ENCODE measurements at places on chromosomes 4 and X.

GRCh38 chr4:187302457-187303150 is 578.9 kb upstream of the FAT1 start:
- H3K4me1 ChIP-seq, result no peaks in the 10 kb centered on the region
- no peak overlapping the region for H3K27ac ChIP-seq
- no peaks in the 10 kb centered on the region for H3K27me3 ChIP-seq
- no peaks in the 10 kb centered on the region for H3K36me3 ChIP-seq

DNA sequence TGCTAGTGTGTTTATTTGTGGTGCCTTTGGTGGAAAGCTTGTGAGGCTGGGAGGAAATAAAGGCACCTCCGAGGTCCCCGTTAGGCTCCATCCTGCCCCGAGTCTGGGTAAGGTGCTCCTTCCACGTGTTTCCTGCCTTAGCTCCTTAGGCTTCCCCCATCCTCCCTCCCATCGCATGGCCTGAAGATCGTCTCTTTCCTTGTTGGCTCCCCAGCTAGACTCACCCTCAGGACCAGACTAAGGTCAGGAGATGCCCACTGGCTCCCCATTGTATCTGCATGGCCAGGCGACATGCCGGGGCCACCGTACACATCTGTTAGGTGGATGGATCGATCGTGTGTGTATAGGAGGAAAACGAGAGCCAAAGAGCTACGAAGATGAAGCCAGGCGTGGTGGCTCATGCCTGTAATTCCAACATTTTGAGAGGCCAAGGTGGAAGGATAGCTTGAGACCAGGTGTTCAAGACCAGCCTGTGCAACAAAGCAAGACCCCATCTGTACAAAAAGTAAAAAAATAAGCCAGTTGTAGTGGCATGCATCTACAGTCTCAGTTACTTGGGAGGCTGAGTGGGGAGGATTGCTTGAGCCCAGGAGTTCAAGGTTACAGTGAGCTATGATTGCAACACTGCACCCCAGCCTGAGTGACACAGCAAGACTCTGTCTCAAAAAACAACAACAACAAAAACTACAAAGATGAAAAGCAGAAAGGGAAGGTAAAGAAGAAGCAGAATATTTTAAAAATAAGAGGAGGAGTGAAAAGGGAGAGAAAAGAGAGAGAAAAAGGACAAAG is 53.7 kb downstream of the SEPSECS start:
- peaks cover 11% of the 10 kb centered on the region for H3K27me3 ChIP-seq
- no peaks in the 10 kb centered on the region for H3K36me3 ChIP-seq
- no peak overlapping the region for H3K27ac ChIP-seq
- no peak overlapping the region for H3K4me3 ChIP-seq
- no peak for DNase-seq
- no peaks in the 10 kb centered on the region for H3K4me1 ChIP-seq

DNA sequence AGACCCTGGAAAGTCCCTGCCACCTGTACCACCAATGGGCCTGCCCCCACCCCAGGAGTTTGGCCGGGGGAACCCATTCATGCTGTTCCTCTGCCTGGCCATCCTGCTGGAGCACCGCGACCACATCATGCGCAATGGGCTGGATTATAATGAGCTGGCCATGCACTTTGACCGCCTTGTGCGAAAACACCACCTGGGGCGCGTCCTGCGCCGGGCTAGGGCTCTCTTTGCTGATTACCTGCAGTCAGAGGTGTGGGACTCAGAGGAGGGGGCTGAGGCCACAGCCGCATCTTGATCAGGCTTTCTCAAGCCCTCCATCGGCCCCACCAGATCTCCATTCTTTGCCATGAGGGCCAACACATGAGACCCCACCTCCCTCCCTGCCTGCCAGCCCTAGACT is 13.6 kb upstream of the RBM3 start:
- H3K4me1 ChIP-seq, result peaks cover 3% of the 10 kb centered on the region
- H3K4me3 ChIP-seq, result no peak overlapping the region
- peaks cover 40% of the 10 kb centered on the region for H3K36me3 ChIP-seq
- DNase-seq, result no peak

- H3K27ac ChIP-seq, result peak overlapping the region; percentile 96
- H3K4me1 ChIP-seq, result peaks cover 29% of the 10 kb centered on the region
- peak overlapping the region; percentile 92 for H3K4me3 ChIP-seq
- peaks cover 33% of the 10 kb centered on the region for H3K36me3 ChIP-seq
- peak; percentile 32 for DNase-seq
Observed at GRCh38 chr4:184648313-184649025, 778 bp downstream of the CASP3 start.

GRCh38 chr4:99033956-99034355 is 38.4 kb downstream of the METAP1 start:
- no peak for DNase-seq
- H3K4me1 ChIP-seq, result peaks cover 24% of the 10 kb centered on the region
- H3K36me3 ChIP-seq, result peaks cover 12% of the 10 kb centered on the region
- no peak overlapping the region for H3K4me3 ChIP-seq
